ENCODE measurements at places on chromosomes 4 and X.

GRCh38 chr4:164383358-164384220 is 370.3 kb upstream of the SMIM31 start:
- DNase-seq = no peak

GRCh38 chr4:73725985-73726384 is 14.4 kb upstream of the CXCL8 start:
- DNase-seq = no peak

DNA sequence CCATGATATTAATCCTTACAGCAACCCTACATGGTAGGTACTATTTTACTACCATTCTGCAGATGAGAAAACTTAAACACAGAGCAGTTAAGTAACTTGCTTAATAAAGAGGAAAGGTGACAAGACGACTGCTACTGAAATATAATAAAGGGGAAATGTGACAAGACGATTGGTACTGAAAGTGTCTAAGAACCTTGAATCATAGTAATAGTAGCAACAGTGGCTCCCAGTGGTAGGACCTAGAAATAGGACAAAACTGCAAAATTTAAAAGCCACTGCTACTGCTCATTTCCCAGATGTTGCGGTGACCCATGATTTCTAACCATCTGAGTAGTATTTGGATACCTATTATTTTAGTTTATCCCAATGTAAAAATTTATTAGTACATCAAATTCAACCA is 89.5 kb downstream of the TASL start:
- DNase-seq = no peak

DNA sequence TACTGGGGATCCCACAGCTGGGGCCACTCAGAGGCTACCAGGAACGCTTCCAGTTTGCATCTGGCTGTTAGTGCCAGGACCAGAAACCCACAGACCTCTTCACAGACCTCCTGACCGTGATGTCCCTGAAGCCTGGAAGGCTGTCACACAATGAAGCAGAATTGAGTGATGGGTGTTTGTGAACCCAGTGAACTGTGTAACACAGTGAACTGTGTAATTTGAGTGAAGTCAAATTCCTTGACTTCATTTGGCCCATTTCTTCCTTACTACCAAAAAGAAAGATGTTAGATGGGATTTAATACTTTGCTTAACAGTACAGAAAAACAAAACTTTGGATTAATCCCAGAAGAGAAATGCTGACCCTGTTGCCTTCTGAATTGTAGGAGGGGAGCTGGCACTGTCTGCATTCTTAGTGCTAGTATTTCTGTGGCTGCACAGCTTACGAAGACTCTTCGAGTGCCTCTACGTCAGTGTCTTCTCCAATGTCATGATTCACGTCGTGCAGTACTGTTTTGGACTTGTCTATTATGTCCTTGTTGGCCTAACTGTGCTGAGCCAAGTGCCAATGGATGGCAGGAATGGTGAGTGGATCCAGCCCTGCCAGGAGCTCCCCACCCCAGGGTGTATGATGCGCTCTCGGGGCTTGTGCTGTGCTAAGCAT is 17.8 kb downstream of the SRD5A3 start:
- no peak for DNase-seq

DNA sequence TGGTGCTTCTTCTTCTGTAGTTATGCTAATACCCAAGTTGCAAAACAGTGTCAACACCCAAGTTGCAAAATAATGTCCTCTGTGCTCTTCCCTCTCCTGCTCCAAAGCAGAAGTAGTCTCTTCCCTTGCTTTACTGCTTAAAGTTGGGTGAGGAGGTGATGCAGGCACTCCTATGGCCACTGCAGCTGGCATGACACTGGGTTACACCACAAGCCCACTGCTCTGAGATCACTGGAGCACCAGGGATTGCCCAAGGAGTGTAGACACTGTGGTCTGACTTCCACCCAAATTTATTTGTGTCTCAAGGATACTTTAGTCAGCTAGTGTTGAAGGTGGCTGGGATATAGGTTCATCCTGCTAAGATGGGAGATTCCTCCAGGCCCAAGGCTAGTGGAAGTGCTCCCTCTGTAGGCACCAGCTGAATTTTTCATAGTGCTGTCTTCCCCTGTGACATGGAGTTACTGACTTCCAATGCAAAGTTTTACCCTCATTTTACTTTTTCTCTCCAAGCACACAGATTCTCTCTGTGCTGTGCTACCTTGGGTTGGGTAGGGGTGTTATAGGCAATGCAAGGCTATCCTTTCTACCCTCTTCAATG is 196.2 kb upstream of the TENT5D start:
- no peak for DNase-seq
